Endodermal cell (in vitro differentiated cells): ENCODE measurements at places on chromosomes 12 and 14. TPM values are rescaled to one million over a fixed set of nuclear protein-coding genes. Genes with fewer than 3 reads are reported as not detected.

GRCh38 chr12:31322801-31323207 lies 3.1 kb downstream of the SINHCAF start:
- peak; percentile 66 for DNase-seq

CCDC184 gene
- not detected in 2 replicates for total RNA-seq

POMT2 gene
- total RNA-seq: 70.6 to 72.4 TPM (median 71.3 TPM) in 3 replicates

DNA sequence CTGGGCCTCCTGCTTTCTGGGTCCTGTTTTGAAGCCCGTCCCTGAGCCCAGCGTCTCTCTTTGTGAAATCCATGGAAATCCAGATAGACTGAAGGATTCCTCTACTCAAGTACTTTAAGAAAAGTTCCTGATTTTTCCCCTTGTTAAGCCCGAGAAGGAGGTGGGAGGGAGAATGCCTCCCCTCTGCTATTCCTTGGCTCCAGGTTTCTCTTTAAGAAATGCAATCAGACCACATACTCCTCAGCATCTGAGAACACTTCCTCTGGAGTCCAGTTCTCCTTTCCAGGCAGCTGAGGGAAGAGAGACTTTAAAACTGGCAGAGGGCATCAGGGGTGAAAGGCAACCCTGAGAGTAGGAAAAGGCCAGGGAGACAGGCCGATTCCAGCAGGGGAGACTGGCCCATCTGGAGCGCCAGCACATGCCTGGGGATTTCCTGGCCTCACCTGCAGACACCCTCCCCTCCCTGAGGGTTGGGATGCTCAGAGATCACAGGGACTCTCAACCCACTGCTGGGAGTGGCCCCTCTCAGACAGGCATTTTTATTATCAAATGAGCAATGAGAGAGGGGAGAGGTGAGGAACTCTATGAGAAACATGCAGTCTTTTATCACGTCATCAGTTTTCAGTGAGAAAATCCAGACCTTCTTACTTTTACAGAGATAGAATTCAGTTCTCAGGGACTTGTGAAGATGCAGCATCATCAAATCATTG lies 2.0 kb upstream of the EMP1 start:
- DNase-seq: no peak

P2RX7 gene
- total RNA-seq: not detected in 3 replicates

GLT8D2 gene
- total RNA-seq: 0.69 to 1.8 TPM (median 1.7 TPM) in 3 replicates

GRCh38 chr14:34857689-34858449 lies 17.3 kb downstream of the BAZ1A start:
- DNase-seq: no peak

MYRFL gene
- 0.15 TPM in 1 of 3 replicates, not detected in the others for total RNA-seq

CD4 gene
- total RNA-seq: 0.63 to 0.99 TPM (median 0.77 TPM) in 3 replicates

- peak; percentile 82 for DNase-seq
Measured at GRCh38 chr12:6372403-6373003, 2.9 kb downstream of the SCNN1A start.

- DNase-seq: peak; percentile 94
Measured at GRCh38 chr12:119229837-119230236, 51.1 kb downstream of the HSPB8 start.

EIF4B gene
- total RNA-seq: 596 to 659 TPM (median 631 TPM) in 3 replicates

GRCh38 chr14:61638595-61639387 lies 56.5 kb upstream of the HIF1A start:
- DNase-seq: no peak

- no peak for DNase-seq
Measured at GRCh38 chr12:123129621-123130020, 21.3 kb downstream of the PITPNM2 start.

GRCh38 chr14:100572543-100572942 lies 14.7 kb downstream of the BEGAIN start:
- no peak for DNase-seq

GRCh38 chr14:88790501-88791251 lies 2.1 kb downstream of the EML5 start:
- no peak for DNase-seq

GRCh38 chr12:124125203-124125871 lies 152.3 kb downstream of the ZNF664 start:
- DNase-seq: peak; percentile 35

GRCh38 chr14:93731753-93732152 lies 56.5 kb downstream of the PRIMA1 start:
- no peak for DNase-seq

DNA sequence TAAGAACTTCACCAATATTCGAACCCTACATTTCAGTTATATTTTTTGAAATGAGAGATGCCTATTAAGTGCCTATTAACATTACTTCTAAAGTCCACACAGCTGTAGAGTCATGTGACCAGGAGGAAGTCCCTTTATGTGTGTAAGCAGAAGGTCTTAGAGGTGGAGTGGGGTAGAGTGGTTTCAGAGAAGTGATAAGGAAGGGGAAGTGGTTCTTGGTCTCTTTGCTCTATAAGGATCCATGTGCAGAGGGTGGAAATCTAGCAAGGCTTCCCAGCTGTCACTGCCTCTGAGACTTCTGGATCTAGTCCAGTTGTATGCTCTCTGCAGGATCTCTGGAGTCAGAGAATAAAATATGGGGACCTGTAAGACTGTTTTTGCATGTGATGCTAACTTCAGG lies 673.9 kb downstream of the FLRT2 start:
- DNase-seq: no peak

DNA sequence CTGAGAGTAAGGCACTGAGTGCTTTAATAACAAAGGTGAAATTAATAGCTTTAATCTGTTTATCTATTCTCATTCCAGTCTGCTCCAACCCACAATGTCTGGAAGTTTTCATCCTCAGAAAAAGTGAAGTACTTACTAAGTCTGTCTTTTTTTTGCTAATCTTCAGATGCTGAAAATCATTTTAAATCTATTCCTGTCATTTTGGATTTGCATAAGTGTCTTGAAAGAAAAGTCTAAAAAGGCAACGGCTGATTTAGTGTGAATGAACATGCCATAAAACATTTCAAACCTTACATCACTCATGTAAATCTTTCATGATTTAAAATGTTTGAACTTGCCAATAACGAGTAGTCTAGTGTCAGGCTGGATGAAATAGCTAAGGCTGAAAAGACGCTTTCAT lies 685.6 kb downstream of the RPS29 start:
- no peak for DNase-seq

- DNase-seq: peak; percentile 73
Measured at GRCh38 chr12:124371970-124372555, 77.2 kb downstream of the RFLNA start.

- no peak for DNase-seq
Measured at GRCh38 chr14:100872259-100873095, 31.0 kb downstream of the RTL1 start.

SLC25A47 gene
- not detected in 2 replicates for total RNA-seq

- no peak for DNase-seq
Measured at GRCh38 chr12:65662590-65662989, 161.7 kb upstream of the HMGA2 start.

GRCh38 chr14:62289471-62289870 lies 527.3 kb downstream of the SNAPC1 start:
- DNase-seq: no peak
